ENCODE measurements at places on chromosomes 5 and 9.

GRCh38 chr5:149732324-149733128, 2.4 kb downstream of the PPARGC1B start:
- no peak for DNase-seq

DNA sequence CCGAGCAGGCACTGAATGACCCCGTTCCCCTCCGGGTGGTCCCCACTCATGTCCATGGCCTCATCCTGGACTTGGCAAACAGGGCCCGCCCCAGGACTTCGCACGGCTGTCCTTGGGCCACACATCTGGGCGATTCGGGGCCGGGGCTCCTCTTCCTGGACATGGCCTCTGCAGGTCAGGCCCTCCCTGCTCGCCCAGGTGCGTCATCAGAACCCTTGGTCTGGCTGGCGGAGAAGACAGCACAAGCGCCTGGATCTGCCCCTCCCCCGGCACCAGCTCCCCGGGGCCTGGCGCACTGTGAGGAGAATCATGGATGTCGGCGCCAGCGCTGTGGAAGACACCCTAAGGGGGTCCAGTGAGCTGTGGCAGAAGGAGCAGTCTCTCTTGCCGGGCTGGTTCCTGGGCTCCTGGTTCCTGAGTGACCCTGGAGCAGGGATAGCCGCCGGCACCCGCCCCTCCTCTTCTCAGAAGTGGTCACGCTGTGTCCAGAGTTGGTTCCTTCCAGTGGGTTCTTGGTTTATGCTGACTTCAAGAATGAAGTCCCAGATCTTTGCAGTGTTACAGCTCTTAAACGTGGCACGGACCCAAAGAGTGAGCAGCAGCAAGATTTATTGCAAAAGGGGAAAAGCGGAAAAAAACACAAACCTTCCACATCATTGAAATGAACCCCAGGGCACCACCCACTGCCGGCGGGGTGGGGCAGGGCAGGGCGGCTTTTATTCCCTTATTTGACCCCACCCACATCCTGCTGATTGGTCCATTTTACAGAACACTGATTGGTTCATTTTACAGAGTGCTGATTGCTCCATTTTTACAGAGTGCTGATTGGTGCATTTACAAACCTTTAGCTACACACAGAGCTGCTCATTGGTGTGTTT, 25.9 kb upstream of the SLC12A7 start:
- no peak for DNase-seq

DNA sequence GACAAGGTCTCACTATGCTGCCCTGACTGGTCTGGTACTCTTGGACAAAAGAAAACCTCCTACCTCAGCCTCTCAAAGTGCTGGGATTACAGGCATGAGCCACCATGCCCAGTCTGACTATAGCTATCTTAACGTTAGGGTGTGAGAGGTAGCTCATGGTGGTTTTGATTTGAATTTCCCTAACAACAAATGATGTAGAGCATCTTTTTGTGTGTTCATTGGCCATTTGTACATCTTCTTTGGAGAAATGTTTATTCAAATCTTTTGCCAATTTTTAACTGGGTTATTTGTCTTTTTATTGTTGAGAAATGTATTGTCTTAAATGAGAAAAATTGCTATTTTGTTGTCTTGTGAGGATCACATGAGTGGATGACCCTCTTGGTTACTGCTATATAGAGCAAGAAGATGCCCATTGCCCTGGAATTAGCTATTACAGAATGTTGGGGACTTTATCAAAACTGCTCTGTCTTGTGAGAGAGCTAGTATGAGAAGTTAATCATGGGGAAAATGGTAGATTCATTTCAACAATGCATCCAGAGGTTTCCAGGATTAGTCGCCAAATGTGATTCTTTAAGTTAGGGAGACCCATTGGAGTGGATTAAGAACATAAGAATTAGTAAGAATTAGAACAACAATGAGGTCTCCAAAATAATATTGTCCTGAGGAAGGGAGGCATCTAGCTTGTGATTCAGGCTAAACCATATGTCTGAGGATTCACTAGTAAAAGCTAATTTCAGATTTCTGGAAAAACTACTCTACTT, 124.3 kb upstream of the MOCS2 start:
- no peak for DNase-seq

DNA sequence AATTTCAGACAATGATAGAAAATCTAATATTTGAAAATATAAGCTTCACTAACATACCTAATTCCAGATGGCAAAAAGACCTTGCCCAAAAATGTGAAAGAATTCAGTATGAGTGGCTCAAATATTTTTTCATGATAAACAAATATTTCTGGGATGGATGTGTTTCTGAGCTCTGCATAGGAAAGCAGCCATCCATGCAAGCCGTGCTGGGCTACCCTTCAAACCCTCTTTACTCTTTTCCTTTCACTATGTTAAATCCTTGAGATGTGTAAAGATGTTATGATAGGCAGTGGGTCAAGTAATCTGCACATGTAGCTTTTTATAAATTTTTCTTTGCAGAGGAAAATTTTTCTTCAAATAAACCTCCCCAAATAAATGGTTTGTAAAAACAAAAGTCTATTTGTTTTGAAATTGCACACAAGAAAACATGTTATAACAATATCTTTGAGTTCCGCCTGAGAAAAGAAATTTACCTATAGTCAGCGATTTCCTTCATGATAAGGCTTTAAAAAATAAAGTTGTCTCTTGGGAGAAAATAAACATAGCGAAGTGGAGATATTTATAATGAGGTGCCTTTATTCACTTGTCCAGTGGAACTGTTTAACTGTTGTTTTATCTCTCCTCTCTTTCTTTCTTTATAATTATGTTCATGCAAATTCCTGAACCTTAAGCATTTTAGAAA, 154.3 kb upstream of the PITX1 start:
- no peak for DNase-seq

- DNase-seq: no peak
Measured at GRCh38 chr9:114005371-114006154, 72.5 kb downstream of the AMBP start.

DNA sequence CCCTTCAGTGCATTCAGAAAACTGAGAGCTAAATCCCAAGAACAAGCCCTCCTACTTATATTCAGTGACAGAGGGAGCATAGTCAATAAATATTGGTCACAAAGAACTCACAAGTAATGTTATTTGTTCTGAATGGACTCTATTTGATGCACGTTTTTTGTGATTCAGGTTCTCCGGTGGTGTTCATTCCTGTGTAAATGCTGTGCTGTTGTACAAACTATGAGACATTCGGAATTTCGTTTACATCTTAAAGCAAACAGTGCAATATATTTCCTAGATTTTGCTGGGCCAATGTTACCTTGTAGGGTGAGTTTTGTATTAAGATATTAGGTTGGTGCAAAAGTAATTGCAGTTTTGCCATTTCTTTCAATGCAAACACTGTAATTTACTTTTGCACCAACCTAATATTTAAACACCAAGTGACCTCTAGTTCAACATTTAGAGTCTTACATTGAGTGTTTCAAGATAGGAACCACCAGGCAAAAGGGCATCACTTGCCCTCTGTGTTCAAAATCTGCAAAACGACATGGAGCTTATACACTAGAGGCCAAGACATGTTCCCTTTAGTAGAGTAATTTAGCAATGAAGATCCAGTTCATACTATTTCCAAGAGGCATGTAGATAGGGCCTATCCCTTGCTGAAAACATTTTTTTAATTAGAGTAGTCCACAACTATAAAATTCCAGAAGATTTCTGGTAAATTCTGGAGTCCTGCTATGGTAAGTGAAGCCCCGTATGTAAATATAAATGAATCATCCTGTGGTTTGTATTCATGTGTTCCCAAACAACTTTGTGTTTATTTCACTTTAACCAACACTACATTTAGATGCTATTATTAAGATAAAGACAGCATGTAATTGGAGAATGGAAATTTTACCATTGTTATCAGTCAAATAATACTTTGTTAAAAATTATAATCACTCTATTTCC, 444.0 kb upstream of the PTGER4 start:
- no peak for DNase-seq

GRCh38 chr5:83342465-83342864, 129.1 kb upstream of the VCAN start:
- no peak for DNase-seq

- DNase-seq: no peak
Measured at GRCh38 chr5:74372051-74372450, 268.5 kb downstream of the ENC1 start.
